Hair follicle dermal papilla cell (primary cell): ENCODE measurements at places on chromosomes 4 and X. TPM values are rescaled to one million over a fixed set of nuclear protein-coding genes. Genes with fewer than 3 reads are reported as not detected.

Gene DIPK2B
- not detected in 2 replicates for total RNA-seq

Gene ARAP2
- 6.7 and 7.0 TPM in 2 replicates for total RNA-seq

Gene IL21
- not detected in 2 replicates for total RNA-seq

Gene RHOH
- total RNA-seq = 1.6 and 2.8 TPM in 2 replicates

Gene SPANXA2
- not detected in 2 replicates for total RNA-seq

Gene TRPC5OS
- not detected in 2 replicates for total RNA-seq

Gene GPR173
- total RNA-seq = 3.5 and 4.4 TPM in 2 replicates

Gene ZNF157
- total RNA-seq = 0.12 TPM in 1 of 2 replicates, not detected in the other
